ENCODE measurements at places on chromosomes 3 and 15. TPM values are rescaled to one million over a fixed set of nuclear protein-coding genes. Genes with fewer than 3 reads are reported as not detected.

DNA sequence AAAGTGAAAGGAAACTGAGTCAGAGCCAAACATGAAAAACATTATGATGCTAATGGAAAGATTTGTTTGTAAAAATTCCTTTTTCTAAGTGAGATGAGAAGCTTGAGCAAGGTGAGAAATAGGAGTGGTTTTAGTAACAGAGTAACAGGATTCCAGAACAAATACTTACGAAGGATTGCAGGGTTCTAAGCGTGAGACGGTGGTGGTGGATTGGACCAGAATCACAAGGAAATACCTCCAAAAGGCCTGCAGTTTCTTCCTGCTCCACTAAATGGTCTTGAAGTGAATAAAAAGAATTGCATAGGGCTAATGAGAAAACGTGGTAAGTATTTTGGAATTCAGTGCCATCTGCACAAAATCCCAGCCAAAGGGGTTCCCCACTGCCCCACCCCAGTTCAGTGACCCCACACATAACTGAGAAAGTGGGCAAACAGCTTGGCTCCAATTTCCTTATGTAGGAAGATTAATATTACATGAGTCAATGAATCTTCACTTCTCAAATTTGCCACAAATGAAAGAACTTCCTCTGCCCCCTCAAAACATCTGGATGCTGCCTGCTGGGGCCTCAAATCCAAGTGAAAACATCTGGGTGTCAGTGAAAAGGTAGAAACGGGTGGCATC is 283.8 kb upstream of the NR2F2 start:
- no peak for DNase-seq

DNA sequence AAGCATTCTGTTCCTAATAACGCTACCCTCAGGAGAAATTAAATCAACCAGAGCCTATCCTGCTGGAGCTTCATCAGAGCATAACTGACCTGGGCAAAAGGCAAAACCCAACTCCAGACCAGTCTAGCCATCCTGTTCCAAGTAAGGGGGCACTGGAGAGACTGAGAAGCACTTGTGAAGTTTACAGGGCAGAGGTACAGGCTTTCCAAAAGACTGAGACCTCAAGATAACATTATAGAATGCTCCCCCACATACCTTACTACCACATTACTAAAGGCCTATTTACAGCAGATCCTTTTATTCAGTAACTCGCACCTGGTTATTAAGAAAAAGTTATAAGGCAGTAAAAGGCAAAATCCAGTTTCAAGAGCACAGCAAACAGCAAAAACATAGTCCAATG is 35.5 kb downstream of the RFX7 start:
- no peak for DNase-seq

DNA sequence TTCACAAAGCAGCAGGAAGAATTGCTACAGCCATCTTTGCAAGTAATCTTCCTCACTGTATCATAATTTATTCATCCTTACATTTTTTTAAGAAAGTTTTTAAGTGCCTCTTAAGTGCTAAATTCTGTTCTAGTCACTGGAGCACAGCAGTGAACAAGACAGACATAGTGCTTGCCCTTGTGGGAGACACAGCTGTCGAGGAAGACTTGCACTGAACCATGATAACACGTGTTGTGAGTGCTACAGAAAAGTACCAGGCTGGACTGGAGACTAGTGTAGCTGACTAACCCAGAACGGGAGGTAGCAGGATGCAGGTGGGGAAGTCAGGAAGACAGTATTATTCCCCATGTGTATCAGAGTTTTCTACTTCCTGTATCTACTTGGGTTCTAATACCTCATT is 300.6 kb downstream of the TBL1XR1 start:
- no peak for DNase-seq

DNA sequence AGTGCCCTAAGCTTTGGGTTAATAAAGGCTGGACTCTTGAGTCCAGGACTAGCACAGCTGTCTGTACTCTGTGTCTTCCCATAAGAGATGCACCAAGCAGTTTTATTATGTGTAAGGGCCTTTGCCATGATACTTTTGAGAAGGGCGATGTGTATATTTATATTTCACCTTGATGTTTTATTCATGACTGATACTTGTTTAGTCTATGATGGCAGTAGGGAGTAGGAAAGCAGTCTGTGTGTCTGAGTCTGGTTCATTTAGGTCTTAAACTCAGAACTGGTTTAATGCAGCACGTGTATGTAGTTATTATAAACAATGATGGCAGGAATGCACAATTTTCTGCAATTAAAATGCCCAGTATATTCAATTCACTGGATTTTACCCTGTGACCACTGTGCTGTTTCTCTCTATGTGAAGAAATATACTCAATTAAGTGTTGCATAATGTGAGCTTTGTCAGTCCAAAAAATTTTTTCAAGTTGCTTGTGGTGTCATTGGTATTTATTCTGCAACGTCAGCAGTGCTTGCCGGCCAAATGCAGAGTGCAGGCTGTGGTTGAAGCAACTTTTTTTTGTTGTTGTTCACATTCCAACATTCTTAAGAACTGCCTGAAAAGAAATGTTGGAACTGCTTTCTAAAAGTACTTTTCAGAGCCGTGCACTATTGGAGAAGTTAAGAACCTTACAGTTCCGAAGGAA is 423.7 kb upstream of the SEMA6D start:
- peak; percentile 44 for DNase-seq

- no peak for DNase-seq
Observed at GRCh38 chr15:90910441-90911301, 7.6 kb downstream of the MAN2A2 start.

DNA sequence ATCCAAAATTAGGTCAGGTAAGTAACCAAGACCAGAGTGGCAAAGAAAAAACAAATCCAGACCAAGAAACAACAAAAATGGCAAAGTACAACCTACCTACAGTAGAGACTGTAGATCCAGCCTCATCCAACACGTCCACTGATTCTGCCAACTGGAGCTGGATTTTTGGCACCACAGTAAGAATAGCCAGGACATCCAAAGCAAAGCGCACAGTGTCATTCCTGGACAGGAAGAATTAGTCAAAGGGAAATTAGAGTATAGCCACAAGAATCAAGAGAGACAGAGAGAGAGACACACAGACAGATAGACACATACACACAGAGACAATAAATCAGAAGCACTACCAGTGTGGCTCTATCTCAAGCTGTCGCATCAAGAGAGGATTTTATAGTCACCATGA is 31.1 kb downstream of the RBM15B start:
- DNase-seq, result no peak

DNA sequence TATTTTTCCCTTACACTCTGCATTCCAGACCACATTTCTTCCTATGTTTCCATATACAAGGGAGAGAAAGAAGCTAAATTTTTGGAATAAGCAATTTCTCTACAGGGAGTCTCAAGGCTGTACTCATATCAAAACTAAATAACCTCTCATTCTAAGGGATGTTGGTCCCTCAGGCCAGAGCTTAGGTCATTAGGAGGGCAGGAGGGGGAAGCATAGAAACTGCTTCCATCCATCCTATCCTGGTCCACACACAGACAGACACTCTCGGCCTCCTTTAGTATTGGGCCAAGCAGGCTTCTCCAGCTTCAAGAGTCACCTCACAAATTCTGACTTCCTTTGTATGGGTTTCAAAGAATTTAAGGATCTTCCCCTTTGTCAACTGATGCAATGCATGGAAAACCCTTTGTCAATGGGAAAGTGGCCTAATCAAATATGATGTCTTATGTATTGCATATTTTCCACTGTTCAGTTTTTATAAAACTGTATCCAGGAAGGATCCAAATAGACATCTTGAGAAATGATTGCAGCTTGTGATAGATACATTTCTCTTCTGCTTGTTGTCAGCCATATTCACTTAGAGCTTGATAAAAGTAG is 140.7 kb upstream of the RARB start:
- no peak for DNase-seq

DNA sequence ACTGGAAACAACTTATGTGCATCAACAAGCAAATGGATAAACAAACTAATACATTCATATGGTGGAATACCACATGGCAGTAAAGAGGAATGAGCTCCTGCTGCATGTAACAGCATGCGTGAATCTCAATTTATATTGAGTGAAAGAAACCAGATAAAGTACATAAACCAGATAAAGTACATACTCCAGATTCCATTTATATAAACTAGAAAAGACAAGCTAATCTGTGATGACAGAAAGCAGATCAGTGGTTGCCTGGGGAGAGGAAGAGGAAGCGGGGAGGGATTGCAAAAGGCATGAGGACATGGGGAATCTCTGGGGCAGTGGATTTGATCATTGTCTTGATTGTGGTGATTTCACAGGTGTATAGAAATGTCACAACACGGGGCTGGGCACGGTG is 34.2 kb downstream of the LIMD1 start:
- no peak for DNase-seq

GRCh38 chr15:66706225-66706732 is 4.2 kb downstream of the SMAD6 start:
- no peak for DNase-seq

DNA sequence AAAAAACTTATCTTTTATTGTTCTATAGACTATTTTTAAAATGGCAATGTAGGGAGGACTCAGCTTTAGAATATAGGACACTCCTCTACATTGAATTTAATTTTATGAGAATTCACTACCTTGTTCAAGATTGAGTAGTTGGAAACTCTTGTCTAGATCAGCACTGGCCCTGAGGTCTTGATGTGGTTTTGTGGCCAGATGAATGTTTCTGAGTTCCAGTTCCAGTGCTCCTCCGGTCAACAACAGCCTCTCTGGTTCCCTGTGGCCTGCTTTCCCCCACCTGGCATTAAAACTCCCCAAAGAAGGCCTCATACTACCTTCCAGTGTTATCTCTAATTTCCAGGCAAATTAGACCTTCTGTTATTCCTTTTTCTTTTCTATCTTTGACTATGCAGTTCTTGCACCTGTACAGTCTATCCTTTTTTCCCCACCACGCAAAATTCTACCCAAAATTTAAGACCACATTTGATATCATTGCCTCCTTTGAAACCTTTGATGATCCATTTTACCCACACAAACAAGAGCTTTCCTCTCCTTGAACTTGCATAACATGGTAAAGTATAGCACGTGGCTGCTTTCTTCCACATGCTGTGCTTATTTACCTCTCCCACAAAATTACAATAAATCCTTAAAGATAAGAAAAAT is 9.6 kb upstream of the ANP32A start:
- DNase-seq, result no peak

GRCh38 chr15:31156808-31157207 is 55.3 kb upstream of the TRPM1 start:
- no peak for DNase-seq

DNA sequence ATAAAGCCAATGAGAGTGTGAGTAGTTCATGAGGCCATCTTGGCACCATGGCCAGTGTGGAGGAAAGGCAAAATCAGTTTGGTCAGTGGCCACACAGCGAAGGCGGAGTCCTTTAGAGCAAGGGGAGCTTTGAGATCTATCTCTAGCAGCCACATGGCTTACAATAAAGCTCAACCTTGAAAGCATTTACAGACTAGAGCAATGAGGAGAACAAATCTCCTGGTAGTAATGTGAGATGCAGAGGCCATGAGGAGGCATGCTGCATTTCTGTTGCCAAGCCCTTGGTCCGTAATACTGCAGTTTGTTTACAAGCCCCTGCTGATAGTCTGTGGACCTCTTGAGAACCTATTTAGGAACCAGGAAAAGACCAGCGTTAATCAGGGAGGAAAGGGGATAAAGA is 381.5 kb upstream of the C2CD4B start:
- DNase-seq, result no peak

GRCh38 chr3:71195492-71195891 is 388.0 kb downstream of the FOXP1 start:
- no peak for DNase-seq

- DNase-seq, result no peak
Observed at GRCh38 chr3:191290311-191291025, 38.7 kb upstream of the CCDC50 start.

- DNase-seq, result no peak
Observed at GRCh38 chr15:49032601-49033145, 13.6 kb downstream of the SECISBP2L start.

DNA sequence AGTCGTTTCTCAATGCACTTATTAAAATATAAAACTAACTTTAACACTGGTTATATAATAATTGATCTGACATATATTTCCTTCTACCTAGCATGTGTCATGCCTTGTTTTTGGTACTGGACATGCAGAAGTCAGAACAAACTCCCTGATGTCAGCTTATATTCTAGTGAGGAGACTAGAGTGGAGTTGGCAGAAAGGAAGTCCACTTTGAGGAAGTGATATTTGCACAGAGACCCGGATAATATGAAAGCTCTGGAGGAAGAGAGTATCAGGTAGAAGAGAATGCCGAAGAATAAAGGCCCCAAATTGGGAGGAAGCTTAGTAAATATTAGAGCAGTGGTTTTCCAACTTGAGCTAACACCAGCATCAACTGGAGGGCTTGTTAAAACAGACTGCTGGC is 24.6 kb upstream of the ZNF280D start:
- DNase-seq, result no peak

DNA sequence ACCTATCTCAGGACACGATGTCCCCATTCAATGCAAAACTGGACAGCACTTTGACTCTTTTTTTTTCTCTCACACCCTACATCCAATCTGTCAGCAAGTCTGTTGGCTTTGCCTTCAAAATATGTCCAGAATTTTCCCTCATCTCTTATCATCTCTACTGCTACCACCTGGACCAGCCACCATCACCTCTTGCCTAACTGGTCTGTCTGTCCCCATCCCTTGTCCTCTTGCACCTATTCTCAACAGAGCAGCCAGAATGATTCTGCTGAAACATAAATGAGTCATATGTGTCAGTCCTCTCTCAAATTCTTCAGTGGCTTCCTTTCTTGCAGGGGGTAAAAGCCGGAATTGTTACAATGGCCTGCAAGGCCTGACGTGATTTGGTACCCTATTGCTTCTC is 105.8 kb downstream of the CYP19A1 start:
- no peak for DNase-seq

- no peak for DNase-seq
Observed at GRCh38 chr3:183460081-183461055, 31.9 kb upstream of the MCF2L2 start.

- no peak for DNase-seq
Observed at GRCh38 chr3:99373088-99373845, 265.1 kb upstream of the COL8A1 start.

The VIPR1 gene
- 3.3 TPM for total RNA-seq

The C3orf18 gene
- total RNA-seq, result 31.8 TPM

The BOC gene
- total RNA-seq, result 4.7 TPM

The CLSTN2 gene
- total RNA-seq, result 10.7 TPM

The MAGEL2 gene
- total RNA-seq, result not detected

The TBCCD1 gene
- total RNA-seq, result 6.9 TPM

The FOXL2 gene
- not detected for total RNA-seq

The CCR8 gene
- total RNA-seq, result not detected

The DNAH12 gene
- total RNA-seq, result not detected

The RETNLB gene
- total RNA-seq, result not detected

The CD96 gene
- total RNA-seq, result 0.20 TPM
